ENCODE measurements at places on chromosomes 4 and X.

DNA sequence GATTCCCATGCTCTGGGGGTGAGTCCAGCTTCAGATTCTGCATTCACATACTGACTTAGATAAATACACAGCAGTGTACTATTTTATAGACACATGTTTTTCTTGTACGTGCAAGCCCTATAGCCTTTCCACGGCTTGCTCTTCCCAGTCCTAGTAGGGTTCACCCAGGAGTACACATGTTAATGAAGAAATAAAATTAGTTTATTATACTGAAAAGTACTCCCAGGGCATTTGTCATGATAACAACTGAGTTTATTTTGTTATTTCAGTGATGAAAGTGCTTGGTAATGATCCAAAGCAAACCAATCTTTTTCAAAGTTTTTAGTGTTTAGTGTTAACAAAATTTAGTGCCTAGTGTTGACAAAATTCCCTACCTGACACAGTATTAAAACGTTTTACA, 21.3 kb downstream of the MAPK10 start:
- DNase-seq = no peak

DNA sequence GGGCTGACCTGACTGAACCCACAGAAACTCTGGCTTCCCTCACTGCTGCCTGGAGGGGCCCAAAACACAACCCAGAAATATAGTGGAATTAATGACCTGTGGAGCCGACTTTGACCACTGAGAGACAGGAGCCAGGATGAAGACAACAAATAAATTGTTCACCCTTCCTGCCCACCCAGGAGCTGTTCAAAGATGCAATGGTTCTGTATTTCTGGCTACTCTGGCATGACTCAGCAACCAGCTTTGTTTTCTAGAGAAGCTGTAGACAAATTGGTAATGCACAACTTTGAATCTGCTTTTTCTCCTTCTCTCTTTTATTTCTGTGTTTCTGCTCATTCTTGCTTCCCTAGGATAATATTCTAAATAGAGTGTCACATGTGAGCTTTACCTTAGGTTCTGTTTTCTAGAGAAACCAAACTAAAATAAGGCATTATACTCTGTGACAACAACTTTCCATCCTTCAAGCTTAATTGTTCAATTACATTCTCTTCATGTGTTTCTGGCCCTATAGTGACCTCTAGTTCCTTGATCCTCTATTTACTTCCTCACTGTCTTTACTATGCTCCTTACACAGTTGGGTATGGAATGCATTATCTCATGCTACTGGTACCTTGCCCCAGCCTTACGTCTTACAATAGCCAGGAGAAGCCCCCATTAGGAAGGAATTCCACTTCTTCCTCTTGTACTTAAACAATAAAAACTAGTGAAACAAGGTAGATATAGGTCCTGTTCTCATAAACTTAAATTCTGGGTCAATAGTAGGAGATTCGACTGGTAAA, 6.5 kb upstream of the PRKG2 start:
- DNase-seq = no peak

GRCh38 chr4:27145597-27145996, 285.0 kb downstream of the STIM2 start:
- no peak for DNase-seq

- DNase-seq = no peak
Measured at GRCh38 chr4:126087101-126087500, 772.3 kb downstream of the FAT4 start.

GRCh38 chr4:153142700-153143438, 61.4 kb upstream of the TRIM2 start:
- no peak for DNase-seq

DNA sequence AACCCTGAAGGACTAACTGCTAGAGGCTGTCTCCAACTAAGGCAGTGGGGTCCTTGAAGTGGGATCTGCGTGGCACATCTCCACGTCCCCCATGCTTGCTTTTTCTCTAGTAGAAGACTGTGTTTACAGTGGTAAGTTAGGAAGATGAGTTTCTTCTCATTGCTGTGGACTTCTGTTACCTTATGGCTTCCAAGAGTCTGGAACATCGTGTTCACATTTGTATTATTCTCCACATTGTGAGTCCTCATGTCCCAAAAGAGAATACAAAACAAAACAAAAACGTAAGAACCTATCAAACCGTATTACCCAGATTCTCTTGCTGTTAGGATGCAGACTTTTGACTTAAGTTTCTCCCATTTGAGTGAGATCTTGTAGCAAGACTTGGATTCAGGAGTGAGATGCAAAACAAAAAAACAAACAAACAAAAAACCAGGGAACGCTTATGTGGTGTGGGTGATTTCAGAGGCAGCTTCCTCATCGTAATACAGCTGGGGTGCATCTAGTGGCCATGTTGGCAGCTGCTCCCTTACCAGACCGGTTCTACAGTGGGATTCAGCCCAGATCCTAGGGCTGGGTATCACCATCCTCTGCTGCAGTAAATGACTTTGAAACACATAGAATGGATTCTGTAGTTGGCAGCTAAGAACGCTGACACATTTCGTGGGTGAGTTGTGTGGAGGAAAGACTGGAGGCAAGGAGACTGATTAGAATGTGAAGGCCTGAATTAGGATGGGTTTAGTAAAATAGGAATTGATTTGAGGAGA, 41.3 kb downstream of the TMEM131L start:
- no peak for DNase-seq

- no peak for DNase-seq
Measured at GRCh38 chr4:148443512-148444295, 1.5 kb upstream of the NR3C2 start.

DNA sequence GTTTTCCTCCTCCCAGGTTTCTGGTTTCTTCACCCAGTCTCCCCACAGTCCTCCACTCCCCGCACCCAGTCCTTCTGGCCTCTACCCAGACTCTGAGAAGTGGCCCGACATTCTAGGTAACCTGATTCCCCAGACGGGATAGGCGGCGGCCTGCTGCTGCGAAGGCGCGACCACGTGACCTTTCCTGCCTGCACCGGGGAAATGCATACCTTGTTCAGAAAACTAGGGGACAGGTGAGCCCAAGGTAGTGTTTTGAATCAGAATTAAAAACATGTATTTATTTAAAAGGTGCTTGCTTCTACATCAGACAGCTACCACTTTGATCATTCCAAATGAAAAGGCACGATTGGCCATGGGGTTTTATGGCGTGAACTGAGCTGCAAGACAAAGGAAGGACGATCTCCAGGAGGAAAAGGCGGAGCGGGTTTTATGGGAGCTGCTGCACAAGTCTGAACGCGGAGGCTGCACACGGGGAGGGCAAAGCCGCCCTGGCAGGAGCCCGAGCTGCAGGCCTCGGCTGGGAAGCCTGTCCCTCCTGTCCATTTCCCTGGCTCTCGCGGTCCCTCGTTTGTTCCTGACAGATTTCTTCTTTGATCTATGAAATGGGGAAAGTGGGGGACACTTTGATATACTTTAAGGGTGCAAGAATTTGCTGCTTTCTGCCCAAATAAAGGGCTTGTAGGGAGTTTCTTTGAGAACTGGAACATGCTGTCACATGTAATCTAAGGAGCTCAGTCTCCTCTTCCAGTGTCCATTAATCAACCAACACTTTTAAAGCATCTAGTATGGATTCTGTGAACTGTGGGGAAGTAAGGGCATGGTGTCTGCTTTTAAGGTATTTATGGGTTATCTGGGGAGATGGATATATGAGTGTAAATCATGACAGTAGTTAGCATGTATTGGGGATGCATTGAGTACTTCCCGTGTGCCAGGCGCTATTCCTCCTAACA, 150.9 kb downstream of the SPRY1 start:
- DNase-seq = no peak

DNA sequence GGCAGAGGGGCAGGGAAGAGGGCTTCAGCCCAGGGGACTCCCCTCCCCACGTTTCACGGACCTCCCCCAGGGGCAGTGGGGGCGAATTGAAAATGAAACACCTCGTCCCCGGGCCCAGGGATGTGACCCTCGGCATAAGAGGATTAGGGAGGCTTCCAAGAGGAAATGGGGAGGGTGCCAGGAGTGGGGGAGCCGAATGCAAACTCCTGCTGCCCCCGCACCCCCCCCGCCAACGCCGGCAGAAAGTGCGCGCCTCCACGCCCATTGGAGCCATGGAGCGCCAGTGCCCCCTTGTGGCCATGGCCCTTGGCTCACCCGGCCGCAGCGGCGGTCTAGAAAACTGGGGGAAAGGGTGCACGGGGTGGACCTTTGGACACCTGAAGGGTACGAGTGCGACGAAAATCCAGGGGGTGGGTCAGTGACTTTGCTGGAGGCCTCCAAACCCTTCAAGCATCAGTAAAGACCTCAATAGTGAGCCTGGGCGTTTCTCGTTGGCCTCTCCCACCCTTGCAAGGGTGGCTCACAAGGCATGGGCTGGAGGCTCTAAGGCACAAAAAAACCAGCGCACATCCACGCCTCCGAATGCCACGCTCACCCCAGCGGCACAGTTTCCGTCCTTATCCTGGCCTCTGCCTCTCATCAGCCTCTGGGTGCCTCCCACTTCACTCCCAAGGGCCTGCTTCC, 120.8 kb upstream of the PJA1 start:
- DNase-seq = peak; percentile 44
